ENCODE measurements at places on chromosomes 1 and 21.

DNA sequence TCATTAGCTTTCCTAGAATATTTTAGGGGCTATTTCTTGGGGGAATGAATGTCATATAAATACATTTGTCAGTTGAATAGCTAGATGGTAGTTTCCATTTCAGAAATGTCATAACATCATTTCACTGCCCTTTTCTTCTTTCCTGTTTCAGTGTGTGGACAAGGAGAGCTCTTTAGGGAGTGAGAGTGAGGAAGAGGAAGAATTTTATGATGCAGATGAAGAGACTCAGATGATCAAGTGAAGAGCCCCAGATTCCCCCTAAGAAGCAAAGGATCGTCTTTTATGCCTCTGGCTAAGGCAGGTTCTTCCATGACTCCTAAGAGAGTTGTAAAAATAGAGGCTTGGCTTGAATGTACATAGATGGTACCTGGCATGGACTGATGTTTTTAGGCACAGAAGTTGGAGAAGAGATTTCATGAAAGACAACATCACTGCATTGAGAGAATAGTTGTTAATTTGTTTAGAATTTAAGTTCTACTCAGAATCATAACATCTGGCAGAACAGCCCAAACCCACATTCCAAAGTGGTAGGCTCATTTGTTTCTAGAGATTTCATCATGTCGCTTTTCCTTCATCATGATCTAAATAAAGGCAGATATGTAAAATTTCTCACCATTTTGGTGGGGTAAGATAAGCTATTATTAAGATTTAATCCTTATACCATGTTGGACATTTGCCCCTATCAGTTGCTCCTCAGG, 44.2 kb upstream of the MAB21L3 start:
- DNase-seq, result no peak

DNA sequence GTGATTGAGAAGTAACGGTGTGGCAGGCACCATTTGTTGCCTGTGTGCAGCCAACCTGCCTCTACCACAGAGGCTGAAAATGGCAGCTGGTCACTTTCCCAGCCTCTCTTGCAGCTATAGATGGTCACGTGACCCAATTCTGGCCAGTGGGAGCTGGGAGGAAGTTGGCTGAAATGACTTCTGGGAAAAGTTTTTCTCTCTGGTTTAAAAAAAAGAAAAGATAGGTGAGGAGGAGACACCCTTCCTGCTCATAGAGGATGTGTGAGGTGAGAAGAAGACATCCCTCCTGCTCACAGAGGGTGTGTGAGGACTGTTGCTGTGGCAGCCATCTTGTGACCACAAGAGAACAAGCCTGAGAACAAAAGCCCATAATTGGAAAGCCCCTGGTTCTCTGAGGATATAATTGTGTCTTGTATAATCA, 122.8 kb downstream of the SYF2 start:
- no peak for DNase-seq

DNA sequence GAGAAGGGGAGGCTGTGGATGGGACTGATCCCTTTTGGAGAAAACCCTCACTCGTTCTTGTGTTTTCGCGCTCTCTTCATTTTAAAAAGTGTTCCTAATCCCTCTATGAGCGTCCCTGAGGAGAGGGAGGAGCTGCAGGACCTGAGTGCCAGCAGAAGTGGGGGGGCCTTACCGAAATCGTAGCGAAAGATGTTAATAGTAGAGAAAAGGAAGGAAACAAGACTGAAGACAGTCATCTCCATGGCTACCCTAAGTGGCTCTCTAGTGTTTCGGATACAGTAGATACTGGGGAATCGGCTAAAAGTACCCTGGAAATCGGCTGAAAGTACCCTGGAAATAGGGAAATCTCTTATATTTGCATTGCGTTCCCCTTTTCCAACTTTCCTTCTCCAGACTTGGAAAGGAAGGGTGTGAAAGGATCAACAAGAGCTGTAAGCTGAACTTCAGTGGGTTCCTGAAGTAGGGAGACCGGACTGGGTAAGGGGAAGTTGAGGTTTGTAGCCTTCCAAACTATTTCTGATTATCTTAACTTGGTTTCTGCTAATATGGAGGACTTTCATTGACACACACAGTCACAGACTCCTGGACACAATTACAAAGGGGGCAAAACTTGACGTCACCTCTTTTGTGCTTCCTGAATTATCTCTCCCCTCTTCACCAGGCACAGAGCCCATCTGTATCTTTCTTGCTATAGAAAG, 486 bp upstream of the DSTYK start:
- DNase-seq, result no peak

DNA sequence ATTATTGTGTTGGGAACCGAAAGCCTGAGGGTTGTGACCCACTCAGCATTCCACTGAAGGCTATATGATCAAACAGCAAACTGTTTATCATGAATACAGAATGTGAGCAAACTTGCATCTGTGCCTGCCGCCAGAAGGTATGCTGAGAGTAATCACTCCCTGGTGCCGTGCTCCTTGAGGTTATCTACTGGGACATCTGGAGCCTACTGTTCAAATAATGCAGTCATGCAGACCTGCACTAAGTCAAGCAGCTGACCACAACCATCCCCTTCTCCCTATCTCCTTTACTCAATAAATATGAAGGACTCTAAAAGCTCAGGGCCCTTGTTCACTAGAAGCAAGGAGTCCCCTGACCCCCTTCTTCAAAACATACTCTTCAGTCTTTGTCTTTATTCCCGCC, 13.5 kb downstream of the GSTM5 start:
- DNase-seq, result no peak

- DNase-seq, result peak; percentile 71
Observed at GRCh38 chr1:157562515-157562914, 10.2 kb upstream of the FCRL5 start.

DNA sequence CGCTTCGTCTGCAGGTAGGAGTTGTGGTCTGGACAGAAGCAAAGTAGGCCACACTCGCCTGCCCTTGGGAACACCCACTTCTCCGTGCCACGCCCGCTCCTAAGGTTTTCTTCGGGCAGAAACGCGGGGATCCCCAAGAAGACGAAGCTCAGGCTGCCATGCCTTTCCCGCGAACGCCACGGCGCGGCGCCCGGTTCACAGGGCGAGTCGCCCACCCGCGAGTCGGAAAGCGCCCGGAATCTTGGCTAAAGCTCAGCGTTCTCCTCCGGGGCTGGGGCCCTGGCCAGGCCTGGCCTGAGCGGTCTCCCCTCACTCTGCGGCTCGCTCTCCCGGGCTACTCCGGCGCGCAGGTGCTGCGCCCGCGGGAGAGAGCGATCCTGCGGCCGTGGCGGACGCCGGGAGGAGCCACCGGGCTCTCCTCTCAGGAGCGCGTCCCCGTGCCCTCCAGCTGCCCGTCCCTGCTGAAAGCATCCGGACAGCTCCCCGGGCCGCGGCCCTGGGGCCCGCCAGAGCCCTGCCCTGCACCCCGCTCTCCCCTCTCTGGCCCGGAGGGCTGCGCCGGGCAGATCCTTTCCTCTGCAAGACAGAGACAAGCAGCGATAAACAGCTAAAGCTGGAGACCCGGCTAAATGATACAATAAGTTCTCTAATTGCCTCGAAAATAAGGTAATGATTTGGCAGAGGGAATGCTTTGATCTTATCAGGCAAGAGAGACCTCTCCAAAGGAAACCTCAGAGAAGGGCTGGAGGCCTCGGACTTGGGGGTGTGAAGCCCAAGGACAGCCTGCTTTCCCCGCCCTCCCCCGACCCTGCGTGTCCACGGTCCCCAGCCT, 6.7 kb upstream of the WNT2B start:
- DNase-seq, result no peak

DNA sequence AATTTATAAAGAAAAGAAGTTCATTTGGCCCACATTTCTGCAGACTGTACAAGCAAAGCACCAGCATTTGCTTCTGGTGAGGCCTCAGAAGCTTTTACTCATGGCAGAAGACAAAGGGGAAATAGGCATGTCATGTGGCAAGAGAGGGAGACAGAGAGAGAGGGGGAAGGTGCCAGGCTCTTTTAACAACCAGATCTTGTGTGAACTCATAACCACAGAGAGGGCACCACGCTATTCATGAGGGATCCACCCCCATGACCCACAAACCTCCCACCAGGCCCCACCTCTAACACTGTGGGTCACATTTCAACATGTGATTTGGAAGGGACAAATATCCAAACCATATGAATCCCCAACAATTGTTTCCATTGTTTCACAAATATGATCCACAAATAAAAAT, 467.9 kb downstream of the SIPA1L2 start:
- no peak for DNase-seq

All from Karpas-422 (cell line).